Gastroesophageal sphincter (tissue), 4 donors: ENCODE measurements at places on chromosomes 12 and 14. TPM values are rescaled to one million over a fixed set of nuclear protein-coding genes. Genes with fewer than 3 reads are reported as not detected.

DNA sequence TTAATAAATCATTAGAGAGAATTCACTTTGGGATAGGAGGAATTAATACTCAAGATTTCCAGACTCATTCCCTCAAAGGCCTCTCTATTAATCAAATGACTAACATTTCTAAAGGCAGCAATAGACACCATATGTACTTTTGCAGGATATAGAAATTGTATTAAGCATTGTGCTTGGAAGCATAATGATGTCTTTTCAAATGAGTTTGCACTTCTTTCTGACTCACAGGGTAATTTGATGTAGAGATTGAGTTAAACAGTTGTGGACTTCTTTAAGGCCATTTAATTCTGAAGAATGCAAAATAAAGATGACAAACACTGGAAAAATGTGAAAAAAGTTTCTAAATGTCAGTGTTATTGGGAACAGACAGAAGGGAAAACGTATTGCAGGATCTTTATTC is 63.4 kb upstream of the CSRP2 start:
- no peak for ATAC-seq

DNA sequence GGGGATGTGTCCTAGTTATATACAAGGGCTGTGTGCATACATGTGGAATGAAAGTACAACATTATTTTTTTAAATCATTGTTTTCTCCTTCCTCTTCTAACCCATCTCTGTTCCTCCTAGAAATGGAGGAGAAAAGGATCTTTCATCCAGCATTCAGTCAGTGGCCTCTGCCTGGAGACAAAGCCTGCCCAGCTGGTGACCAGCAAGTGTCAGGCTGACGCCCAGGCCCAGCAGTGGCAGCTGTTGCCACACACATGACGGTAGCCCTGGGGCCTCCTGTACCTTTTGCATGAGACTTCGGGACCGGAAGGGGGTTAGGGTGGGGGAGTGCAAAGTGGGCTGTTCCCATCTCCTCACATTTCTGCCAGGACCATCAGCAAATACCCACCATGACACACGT is 46.2 kb downstream of the ERH start:
- ATAC-seq, result no peak

GRCh38 chr12:54586620-54587019 is 1.8 kb downstream of the PPP1R1A start:
- ATAC-seq, result no peak

- no peak for ATAC-seq
These were observed 963.2 kb downstream of the DIO2 start for GRCh38 chr14:79248126-79248525.

DNA sequence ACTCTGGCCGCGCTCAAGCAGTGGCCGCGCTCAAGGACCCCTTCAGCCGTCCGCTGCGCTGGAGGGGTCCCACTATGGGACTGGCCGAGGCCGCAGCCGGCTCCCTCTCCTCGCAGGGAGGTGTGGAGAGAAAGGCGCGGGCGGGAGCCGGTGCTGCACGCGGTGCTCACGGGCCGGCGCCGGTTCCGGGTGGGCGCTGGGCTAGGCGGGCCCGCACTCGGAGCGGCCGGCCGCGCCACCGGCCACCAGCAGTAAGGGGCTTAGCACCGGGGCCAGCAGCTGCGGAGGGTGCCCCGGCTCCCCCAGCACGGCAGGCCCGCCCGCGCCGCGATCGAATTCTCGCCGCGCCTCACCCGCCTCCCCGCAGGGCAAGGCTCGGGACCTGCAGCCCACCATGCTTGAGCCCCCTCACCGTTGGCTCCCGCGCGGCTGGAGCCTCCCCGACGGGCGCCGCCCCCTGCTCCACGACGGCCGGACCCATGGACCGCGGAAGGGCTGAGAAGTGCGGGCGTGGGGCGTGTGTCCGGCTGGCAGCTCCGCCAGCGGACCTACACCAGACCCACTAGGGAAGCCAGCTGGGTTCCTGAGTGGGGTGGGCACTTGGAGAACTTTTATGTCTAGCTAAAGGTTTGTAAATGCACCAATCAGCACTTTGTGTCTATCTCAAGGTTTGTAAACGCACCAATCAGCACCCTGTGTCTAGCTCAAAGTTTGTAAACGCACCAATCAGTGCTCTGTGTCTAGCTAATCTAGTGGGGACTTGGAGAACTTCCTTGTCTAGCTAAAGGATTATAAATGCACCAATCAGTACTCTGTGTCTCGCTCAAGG is 49.5 kb downstream of the KLHL28 start:
- peak; percentile 68 for ATAC-seq

- peak; percentile 94 for ATAC-seq
These were observed 129.3 kb upstream of the RASSF8 start for GRCh38 chr12:25829192-25829591.

- ATAC-seq, result no peak
These were observed 124.3 kb downstream of the PIWIL1 start for GRCh38 chr12:130461839-130462557.

The DPF3 gene
- total RNA-seq, result 0.37 TPM

The LRIG3 gene
- total RNA-seq, result 52.7 TPM

The TAS2R50 gene
- total RNA-seq, result 1.4 TPM

The THTPA gene
- 17.9 TPM for total RNA-seq
